ENCODE measurements at places on chromosomes 1 and 21.
A peak's percentile ranks its signal among the peaks of the same experiment; 100 is the strongest.

- H3K27me3 ChIP-seq, result no peaks in the 10 kb centered on the region
- DNase-seq, result no peak
- H3K4me1 ChIP-seq, result no peaks in the 10 kb centered on the region
- H3K36me3 ChIP-seq, result no peaks in the 10 kb centered on the region
- no peak overlapping the region for H3K27ac ChIP-seq
These were observed 80.1 kb upstream of the IVNS1ABP start for GRCh38 chr1:185397183-185397582.

DNA sequence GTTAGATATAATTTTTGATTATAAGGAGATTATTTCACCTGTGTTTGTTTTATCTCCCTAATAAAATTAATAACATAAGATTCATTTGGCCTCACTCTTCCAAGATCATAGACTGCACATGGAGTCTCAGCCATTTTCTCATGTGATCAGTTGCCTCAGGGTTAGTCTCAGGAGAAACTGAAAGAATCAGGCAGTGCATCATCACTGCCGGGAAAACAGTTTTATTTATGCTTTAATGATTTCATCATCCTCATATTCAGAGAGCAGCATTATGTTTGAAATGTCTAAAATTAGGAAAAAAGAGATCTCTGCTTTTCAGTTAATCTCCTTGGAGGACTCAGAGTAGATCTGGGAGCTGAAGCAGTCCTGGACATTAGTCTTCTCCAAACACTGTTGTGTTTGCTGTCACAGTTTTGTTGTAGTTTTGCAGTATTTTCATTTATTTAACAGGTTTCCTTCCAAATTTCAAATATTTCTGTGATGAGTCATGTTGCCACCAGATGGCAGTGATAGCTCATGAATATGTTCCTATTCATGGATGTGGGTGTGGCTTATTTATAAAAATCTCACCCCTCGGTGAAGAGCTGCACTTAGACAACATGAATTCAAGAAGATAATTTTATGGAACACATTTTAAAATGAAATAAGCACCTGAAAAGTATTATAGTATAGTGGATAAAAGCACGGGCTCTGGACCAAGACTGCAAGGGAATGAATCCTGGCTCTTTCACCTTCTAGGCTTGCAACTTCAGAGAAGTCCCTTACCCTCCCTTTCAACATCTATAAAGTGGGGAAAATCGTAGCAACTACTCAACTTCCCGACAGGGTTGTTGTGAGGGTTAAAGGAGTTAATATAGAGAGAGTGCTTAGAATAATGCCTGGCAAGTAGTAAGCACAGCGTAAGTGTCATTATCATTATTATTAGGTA lies 31.2 kb downstream of the CHD1L start:
- peak; percentile 69 for DNase-seq
- peaks cover 13% of the 10 kb centered on the region for H3K36me3 ChIP-seq
- no peaks in the 10 kb centered on the region for H3K27me3 ChIP-seq
- peak overlapping the region; percentile 89 for H3K27ac ChIP-seq
- no peak overlapping the region for H3K4me3 ChIP-seq

- H3K36me3 ChIP-seq, result no peaks in the 10 kb centered on the region
- no peak for DNase-seq
- peaks cover 8% of the 10 kb centered on the region for H3K4me1 ChIP-seq
- no peak overlapping the region for H3K27ac ChIP-seq
These were observed 4.6 kb upstream of the NAXE start for GRCh38 chr1:156586892-156587477.

DNA sequence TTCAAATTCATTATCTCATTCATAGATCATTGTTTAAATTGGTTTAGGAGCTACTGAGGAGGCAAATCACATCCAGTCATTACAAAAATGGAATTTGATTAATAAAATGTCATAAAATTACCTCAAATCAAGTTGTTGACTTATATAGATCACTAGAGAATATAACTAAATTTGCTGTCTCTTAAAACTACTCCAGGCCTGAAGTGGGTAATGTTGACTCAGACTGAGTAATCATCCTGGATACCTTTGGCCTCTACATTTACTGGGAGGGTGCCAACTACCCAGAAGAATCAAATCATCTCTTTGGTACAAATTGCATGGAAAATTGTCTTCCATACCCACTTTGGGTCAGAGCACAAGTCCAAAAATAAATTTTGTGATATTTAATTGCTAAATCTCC lies 191.2 kb upstream of the GREM2 start:
- DNase-seq, result no peak
- H3K27ac ChIP-seq, result peak overlapping the region; percentile 33
- H3K4me3 ChIP-seq, result no peak overlapping the region
- H3K4me1 ChIP-seq, result peaks cover 21% of the 10 kb centered on the region
